ENCODE measurements at places on chromosomes 11 and 22.
A peak's percentile ranks its signal among the peaks of the same experiment; 100 is the strongest.

- no peak for DNase-seq
These were observed 378.1 kb downstream of the LARGE1 start for GRCh38 chr22:33542153-33542552.

GRCh38 chr11:106879029-106879428 lies 139.2 kb downstream of the GUCY1A2 start:
- DNase-seq = no peak

- no peak for DNase-seq
These were observed 56.3 kb upstream of the SLC5A12 start for GRCh38 chr11:26778000-26778757.

GRCh38 chr11:127651175-127651887 lies 650.8 kb upstream of the KIRREL3 start:
- DNase-seq = no peak

GRCh38 chr11:65781152-65781961 lies 581 bp upstream of the AP5B1 start:
- no peak for DNase-seq

DNA sequence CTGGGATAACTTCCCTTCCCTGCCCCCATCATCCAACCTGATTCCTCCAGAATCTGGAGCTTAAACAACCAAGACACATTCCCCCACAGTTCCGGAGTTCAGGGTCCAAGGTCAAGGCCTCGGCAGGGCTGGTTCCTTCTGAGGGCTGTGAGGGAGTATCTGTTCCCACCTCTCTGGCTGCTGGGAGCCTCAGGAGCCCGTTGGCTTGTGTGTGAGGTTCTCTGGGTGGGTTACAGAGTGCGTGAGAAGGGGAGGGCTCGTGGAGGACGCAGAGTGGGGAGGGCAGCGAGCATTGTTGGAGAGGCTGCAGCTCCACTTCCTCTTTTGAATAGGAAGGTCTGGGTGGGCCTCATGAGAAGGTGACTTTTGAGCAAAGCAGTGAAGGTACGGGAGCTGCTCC lies 8.5 kb downstream of the SERHL2 start:
- no peak for DNase-seq

- DNase-seq = no peak
These were observed 96.9 kb downstream of the SBF2 start for GRCh38 chr11:10197091-10197490.

- no peak for DNase-seq
These were observed 425.5 kb downstream of the BRD1 start for GRCh38 chr22:49402169-49402568.

DNA sequence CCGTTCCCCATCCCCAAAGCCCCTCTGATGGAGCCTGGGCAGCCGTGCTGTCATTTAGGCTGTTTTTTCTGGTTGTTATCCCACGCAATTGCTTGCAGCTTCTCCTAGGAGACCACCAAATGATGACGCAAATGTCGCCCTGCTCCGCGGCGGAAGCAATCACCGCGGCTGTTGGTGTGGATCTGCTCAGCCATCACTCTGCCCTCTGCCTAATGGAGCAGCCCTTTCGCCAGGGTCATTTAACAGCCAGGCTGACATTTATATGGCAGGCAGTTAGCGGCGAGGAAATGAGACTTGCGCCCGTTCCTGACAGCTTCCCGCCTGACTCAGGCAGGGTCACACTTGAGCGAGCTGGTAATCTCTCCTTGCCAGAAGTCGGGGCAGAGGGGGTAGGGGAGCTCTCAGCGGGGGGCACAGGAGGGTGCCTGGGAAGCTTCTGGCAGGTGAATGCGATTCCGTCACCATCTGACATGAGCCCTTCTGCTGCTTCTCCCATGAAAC lies 97.9 kb upstream of the RTL6 start:
- no peak for DNase-seq

GRCh38 chr22:37943136-37943824 lies 10.1 kb downstream of the C22orf23 start:
- DNase-seq = no peak

GRCh38 chr11:49499117-49499516 lies 290.7 kb upstream of the FOLH1 start:
- no peak for DNase-seq

DNA sequence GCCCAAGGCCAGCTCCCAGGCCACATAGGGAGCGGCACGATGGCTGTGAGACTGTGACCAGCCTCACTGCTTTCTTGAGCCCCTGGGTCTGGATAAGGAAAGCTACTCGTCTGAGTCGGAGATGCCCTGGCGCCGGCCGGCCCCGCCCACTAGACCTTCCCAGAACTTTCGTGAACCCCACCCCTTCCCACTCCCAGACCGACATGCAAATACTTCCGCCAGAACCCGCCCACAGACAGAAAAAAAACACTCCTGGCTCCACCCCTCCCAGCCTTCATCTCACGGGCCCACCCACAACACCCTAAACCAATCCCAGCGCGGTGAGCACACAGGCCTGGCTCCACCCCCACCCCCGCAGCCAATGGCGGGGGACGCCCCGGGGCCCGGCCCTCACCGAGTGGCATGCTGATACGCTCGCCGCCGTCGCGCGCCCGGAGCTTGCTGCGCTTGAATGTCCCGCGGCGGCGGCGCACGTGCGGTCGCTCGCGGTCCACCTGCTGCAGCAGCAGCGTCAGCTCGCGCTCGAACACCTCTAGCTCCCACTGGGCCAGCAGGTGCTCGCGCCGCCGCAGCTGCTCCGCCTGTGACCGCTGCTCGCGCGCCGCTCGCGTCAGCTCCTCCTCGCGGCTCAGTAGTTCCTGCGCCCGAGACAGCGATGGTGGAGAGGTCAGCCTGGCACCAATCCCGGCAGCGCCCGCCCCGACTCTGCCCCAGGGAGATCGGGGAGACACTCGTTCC lies 7.0 kb downstream of the MAP3K11 start:
- DNase-seq = no peak

DNA sequence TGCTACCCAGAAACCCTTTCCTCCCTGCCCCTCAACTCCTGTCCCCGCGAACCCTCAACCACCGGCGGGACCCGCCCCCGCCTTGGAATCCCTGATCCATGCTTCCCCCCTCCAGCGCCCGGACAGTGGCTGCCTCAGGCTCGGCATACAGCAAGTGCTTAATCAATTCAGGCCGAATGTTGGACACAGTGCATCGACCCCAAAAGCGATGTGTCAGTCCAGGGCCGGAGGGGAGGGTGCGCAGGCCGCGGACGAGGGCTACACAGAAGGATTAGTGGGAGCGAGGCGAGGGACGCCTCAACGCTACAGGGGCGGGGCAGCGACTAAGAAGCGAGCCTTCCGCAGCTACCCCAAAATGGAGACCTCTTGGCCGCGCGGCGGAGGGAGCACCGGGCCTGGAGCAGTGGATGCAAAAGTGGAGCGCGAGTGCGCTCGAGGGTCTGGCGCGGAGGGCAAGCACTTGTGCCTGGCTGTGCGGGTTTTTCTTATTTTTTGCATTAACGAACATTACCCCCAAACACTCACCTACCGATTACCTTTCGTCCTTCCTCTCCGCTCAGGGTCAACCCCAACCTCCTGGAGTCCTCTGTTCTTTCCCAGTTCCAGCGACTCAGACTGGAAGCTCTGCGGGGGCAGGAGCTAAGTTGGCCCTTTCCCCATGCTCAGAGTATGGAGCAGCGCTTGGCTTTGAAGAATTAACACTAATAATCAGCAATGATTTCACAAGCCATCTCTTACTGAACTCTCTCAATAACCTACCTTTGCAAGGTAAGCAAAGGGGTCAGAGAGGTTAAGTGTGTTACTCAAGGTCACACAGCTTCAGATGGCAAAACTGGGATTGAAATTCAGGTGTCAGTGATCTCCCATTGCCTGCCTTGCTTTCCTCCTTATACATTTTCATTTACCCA lies 30.0 kb upstream of the WNT11 start:
- DNase-seq = no peak

DNA sequence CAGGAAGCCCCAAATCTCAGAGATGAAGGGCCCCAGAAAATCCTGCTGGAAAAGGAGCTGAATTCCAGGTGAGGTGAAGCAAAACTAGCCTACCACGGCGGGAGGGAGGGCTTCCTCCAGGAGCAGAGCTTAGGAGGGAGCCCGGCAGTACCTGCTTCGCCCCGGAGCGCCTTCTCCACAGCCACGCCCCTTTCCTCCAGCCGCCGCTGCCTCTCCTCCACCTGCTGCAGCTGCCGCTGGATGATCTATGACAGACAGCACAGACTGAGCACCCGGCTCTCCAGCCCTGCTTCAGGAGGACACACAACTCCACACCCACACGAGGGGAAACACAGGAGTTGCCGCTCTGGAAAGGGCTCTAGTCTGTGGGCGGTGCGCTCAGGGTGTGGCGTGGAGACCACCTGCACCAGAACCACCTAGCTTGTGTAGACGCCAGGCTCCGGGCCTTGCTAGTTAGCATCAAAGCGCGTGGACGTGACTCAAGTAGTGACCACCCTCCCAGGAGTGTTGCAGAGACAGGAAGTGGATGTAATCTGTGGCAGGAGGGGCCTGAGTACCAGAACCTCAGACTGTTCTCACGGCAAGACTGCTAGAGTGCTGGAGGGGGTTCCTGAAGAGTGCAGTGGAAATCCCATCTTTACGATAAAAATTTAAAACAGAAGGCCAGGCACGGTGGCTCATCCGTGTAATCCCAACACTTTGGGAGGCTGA lies 34.6 kb upstream of the BID start:
- DNase-seq = no peak

GRCh38 chr11:13316528-13316961 lies 39.0 kb downstream of the BMAL1 start:
- no peak for DNase-seq

DNA sequence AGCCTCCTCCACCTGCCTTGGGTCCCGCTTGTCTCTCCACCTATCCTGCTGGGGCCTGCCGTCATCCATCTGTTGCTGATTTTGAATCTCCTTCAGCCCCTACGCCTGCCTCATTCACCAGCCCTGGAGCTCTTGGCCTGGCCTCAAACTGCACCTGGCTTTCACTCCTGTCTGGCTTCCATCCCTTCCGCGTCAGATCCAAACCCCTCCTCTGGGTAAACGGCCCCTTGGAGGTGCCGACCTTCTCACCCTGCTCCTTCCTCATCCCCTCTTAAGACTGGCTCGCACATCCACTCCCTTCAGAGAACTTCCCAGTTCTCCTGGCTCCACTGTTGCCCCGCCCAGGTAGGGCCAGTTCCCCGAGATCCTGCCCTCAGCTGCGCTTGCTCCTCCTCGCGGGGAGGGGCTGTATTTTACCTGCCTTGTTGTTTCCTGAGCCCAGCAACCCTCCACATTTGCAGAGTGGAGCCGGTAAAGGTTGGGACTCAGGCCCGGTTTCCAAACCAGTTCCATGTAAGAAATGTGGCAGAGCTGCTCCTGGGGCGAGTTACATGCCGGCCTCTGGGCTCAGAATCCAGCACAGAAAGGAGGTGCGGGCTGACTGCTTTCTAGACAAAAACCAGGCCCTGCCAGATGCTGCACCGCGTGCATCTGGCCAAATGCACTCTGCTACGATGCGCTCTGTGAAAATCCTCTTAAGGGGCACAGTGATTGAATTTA lies 13.9 kb upstream of the SHANK2 start:
- no peak for DNase-seq

GRCh38 chr22:23450434-23450795 lies 129.7 kb downstream of the IGLL1 start:
- no peak for DNase-seq

DNA sequence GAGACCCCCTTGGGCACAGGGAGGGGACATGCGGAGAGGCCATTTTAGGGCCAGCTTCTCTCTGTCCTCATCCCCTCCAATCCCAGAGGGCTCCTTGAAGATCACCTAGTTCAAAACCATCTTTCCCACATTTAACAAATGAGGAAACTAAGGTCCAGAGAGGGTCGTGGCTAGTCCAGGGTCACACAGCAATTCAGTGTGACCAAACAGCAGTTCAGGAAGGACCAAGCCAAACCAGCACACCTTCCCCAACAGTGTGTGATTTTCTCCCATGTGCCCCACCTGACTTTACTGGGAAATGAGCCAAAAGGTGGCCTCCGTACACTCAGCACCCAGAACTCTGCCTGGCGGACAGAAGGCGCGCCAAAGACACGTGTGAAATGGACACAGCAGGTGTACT lies 51.3 kb downstream of the CACNA1I start:
- no peak for DNase-seq

DNA sequence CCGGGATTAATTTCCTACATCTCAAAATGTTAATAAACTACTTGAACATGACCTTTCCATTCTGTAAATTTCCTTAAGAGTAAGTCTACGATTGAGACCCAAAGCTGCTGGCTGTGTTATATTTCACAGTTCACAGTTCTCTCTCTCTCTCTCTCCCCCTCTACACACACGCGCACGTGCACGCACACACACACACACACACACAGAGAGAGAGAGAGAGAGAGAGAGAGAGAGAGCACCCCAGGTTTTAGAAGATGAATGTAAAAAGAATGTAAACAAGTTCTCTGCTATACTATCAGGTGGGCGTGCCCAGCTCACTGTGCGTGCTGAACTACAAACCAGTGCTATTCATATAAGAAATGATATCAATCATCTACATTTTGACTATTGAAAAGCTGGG lies 3.3 kb downstream of the BDNF start:
- DNase-seq = no peak

GRCh38 chr11:45472716-45473317 lies 186.7 kb upstream of the SYT13 start:
- DNase-seq = no peak

GRCh38 chr11:134580610-134580975 lies 168.6 kb upstream of the B3GAT1 start:
- DNase-seq = no peak

GRCh38 chr11:134658481-134659225 lies 246.6 kb upstream of the B3GAT1 start:
- no peak for DNase-seq

DNA sequence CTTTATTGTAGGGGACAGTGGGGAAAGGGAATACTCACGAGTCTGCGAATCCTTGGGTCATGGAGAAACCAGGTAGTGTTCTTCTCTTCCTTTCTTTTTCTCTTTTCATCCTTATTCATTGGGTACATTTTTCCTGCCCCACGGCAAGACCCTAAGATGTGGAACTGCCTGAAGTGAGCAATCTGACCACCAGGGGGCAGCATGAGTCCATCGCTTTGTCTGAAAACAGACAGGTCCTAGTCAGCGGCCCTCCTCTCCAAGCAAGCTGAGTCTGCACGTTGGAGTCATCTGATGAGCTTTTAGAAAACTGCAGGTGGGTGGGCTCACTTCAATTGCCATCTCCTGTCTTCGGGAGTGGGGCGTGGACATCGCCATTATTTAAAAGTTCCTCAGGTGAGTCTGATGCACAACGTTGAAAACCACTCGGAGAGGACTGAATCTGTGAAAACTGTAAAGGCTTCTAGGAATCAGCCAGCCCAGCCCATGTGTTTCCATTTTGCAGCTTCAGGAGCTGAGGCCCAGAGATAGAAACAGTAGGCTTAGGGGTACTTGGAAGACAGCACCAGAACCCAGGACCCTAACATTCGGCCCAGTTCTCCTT lies 34.0 kb upstream of the FBXO3 start:
- DNase-seq = peak; percentile 86
